ENCODE measurements at places on chromosomes 3 and 15.
A peak's percentile ranks its signal among the peaks of the same experiment; 100 is the strongest.

DNA sequence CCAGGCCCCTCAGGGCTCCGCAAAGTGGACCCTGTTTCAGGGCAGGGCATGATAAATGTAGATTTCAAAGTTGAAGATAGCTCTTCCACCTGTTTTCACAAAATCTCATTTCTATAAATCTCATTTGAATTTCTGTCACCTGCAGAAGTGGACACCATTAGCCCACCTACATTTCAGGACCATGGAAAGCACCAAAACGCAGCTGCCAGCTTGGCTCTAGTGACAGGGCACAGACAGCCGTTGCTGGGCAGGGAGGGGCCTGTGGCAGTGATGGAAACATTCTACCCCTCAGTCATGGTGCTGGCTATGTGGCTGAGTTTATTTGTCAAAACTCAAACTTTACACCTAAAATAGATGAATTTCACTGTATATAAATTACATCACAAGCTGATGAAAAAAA lies 40.4 kb downstream of the PRR23E start:
- H3K36me3 ChIP-seq: no peaks in the 10 kb centered on the region
- H3K4me3 ChIP-seq: no peak overlapping the region
- peak; percentile 36 for DNase-seq
- no peaks in the 10 kb centered on the region for H3K4me1 ChIP-seq

- H3K4me3 ChIP-seq: no peak overlapping the region
- no peak for DNase-seq
- H3K27me3 ChIP-seq: no peaks in the 10 kb centered on the region
Observed at GRCh38 chr3:192489579-192489978, 237.8 kb downstream of the FGF12 start.

DNA sequence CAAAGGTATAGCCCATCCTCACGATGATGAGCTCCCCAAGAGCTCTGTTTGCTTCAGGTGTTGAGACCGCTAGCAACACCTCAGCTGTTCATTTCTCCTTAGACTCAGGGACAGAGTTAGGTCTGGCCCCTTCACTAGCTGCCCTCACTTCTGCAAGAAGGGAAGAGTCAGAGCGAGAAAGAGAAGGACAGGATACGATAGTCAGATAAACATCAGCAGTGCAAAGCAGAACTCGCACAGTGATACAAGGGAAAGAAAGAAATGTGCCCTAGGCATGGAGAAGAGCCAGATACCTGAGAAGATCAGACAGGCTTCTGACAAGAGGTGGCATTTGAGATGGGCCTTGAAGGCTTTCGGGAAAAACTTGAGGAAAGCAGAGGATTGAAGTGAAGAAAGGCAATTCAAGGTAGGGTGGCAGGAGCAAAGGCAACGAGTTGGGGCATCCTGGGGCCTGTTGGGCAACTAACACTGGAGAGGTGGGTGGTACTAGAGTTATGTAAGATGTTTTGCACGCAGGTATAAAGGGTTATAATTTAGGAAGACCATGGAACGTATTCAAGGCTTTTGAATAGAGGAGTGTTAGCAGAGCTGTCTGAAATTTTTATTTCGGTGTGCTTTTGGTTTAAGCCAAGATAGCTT lies 106.0 kb downstream of the PGPEP1L start:
- no peaks in the 10 kb centered on the region for H3K36me3 ChIP-seq
- no peak for DNase-seq
- H3K27me3 ChIP-seq: no peaks in the 10 kb centered on the region
- no peak overlapping the region for H3K27ac ChIP-seq

DNA sequence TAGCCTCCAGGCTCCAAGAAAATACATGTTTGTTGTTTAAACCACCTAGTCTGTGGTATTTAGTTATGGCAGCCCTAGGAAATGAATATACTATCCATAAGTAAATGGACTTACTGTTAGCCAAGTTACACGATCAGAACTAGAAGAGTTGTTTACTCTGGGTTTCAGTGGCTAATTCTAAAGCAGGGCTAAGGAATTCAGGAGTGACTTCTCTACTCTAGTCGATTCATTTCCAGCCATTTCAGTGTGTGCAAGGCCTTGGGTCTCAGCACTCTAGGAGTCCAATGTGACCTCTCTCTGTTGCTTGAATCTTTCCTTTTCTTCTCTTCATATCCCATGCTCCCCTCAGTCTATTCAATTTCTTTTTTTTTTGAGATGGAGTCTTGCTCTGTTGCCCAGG lies 66.7 kb downstream of the BHLHE40 start:
- no peaks in the 10 kb centered on the region for H3K36me3 ChIP-seq
- H3K4me1 ChIP-seq: no peaks in the 10 kb centered on the region
- H3K27ac ChIP-seq: no peak overlapping the region
- no peak for DNase-seq
- H3K4me3 ChIP-seq: no peak overlapping the region
- H3K27me3 ChIP-seq: no peaks in the 10 kb centered on the region

DNA sequence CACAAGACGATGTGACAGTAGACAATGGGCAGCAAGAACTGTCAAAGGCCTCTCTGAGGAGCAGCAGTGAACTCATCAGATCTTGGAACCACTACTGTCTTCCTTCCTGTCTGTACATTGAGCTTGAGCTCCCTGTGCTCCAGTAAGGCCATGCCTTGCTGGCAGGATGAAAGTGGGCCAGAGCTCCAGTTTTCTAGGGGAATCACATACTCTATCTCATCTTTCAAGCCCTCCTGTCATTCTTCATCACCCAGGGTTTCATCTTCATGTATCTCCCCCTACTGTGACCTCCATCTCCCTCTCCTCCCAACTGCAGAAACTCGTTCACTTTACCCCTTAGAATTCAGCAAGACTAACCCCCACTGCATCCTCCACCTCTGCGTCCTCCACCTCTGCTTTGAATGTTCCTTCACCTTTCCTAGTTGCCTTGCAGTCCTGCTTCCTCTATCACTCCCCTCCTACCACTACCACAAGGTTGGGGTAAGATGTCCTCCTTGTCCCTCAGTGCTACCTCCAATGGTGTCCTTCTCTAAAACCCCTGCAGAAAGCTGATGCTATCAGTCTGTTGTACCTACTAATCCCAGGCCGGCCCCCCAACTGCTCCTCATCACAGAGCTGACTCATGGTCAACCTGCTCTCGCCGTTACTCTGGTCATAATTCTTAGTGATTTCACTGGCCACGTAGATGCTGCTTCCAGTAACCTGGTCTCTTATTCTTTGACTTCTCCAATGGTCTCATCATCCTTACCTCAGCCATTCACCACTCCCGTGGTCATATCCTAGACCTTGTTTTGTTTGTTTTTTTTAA lies 22.3 kb downstream of the NKIRAS1 start:
- no peak overlapping the region for H3K4me3 ChIP-seq
- no peak overlapping the region for H3K27ac ChIP-seq
- peaks cover 5% of the 10 kb centered on the region for H3K4me1 ChIP-seq
- DNase-seq: no peak
- H3K27me3 ChIP-seq: no peaks in the 10 kb centered on the region

DNA sequence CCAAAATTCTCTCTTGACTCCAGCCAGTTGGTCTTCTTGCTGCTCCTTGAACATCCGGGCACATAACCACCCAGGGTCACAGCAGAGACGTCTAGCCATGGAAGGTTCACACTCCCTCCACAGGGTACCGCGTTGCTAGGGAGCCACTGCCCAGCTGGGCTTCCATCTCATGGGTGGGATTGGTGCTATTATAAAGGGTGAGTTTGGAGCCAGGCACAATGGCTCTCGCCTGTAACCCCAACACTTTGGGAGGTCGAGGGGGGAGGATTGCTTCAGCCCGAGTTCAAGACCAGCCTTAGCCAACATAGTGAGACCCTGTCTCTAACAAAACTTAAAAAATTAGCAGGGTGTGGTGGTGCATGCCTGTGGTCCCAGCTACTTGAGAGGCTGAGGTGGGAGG lies 17.5 kb upstream of the SKOR1 start:
- H3K27ac ChIP-seq: no peak overlapping the region
- H3K4me3 ChIP-seq: no peak overlapping the region
- DNase-seq: no peak
- peaks cover 7% of the 10 kb centered on the region for H3K4me1 ChIP-seq
- H3K36me3 ChIP-seq: no peaks in the 10 kb centered on the region

Measured in testis (tissue), 5 donors.